Stimulated activated CD4-positive, alpha-beta T cell treated with anti-CD3 and anti-CD28 coated beads, Interleukin-4, amount 100 ng/mL, for 1 hour (primary cell): ENCODE measurements at places on chromosomes 12 and 14.

- no peak for DNase-seq
Measured at GRCh38 chr12:119011231-119011630, 29.9 kb downstream of the SRRM4 start.

GRCh38 chr12:116867523-116867922 is 13.7 kb downstream of the HRK start:
- no peak for DNase-seq

- DNase-seq: no peak
Measured at GRCh38 chr14:100629098-100629497, 41.9 kb upstream of the BEGAIN start.

- no peak for DNase-seq
Measured at GRCh38 chr12:87491089-87491488, 538.1 kb downstream of the C12orf50 start.

GRCh38 chr12:51217133-51217967 is 512 bp downstream of the POU6F1 start:
- peak; percentile 50 for DNase-seq

- no peak for DNase-seq
Measured at GRCh38 chr12:115771065-115771464, 506.4 kb downstream of the MED13L start.

DNA sequence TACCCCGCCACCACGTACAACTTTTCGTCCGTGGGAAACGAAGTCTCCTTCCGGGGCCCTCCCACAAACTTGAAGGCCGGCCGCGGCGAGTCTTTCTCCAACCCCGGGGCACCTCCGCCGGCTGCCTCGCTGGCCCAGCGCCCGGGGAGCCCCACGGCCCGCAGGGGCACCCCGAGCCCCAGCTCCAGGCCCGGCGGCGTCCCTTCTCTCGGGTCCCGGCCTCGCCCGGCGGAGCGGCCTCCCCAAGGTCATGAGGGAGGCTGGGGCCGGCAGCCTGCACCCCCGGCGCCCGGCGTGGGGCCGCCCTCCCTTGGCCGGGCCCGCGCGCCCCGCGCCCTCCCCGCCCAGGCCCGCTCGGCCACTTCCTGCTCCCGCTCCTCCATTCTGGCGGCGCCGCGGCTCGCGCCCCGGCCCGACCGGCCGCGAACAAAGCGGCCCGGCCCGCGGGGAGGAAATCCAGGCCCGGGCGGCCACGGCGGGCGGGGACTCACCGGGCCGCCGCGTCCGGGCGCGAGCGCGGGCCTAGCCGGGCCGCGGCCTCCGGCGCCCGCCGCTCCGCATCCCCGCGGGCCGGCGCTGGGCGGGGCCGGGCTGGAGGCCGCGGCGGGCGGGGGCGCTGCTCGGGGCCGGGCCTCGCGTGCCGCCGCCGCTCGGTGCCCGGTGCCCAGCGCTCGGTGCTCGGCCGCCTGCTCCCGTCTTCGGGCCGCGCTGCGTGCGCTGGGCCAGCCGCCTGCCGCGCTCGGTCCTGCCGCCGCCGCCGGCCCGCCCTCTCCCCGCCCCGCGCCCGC is at the start of gene AKT1:
Gene AKT1 (minus strand): TSS at position 756 of the 788 bp plus-strand sequence. CDS start 3,105 bp downstream, outside the sequence.
- DNase-seq: no peak
